Muscle of leg (tissue), 16 donors: ENCODE measurements at places on chromosomes 2 and 18. TPM values are rescaled to one million over a fixed set of nuclear protein-coding genes. Genes with fewer than 3 reads are reported as not detected.

The CNGA3 gene
- 0.40 TPM for total RNA-seq

GRCh38 chr2:128742467-128742866 is 423.8 kb upstream of the HS6ST1 start:
- no peak for DNase-seq

- DNase-seq: no peak
Observed at GRCh38 chr18:44051026-44051425, 629.7 kb upstream of the SETBP1 start.

DNA sequence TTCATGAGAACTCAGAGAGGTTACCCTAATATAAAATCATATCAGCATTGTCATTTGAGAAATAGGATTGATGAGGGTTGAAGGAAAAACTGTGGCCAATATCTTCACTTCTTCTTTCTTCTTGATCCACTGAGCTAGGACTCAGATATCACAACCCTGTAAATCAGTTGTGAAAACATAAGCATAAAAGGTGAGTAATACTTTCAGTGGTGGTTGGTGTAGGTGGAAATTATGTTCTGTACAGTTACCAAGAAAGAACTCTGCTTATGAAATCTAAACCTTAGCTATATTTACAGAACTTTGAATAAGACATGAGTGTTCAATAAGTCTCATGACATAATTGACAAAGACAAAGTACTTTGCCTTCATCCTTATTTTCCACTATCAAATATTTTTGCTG is 56.3 kb downstream of the PAX3 start:
- no peak for DNase-seq

DNA sequence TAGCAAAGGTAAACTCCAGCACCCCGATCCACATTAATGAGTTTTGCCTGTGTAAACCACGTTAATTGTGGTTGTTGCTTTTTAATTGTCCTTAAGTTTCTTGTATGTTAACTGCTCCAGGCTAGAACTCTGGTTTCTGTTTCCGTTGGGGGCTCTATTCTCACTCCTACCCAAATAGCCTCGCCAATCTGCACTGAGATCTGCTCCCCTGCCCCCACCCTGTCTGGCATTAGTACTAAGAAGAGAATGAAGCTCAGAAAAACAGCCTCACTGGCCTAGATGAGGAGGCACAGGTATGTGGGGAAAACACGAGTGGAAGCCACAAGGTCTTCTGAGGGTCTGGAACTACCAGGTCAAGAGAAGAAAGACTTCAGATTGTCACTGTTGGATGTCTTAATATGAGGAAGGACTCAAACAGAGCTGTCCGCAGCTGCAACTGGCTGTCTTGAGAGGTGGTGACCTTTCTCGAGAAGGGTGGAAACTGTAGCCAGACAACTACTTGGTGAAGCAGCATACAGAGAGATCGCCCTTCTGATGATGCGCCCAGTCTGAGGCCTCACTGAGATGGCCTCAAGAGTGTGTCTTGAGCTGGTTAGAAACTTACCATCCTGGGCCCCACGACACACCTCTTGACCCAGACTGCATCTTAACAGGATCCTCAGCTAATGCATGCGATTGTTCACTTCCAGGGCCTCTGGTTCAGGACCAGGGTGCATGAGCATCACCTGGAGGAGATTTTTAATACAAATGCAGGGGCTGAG is 73.1 kb downstream of the TGOLN2 start:
- DNase-seq: no peak

DNA sequence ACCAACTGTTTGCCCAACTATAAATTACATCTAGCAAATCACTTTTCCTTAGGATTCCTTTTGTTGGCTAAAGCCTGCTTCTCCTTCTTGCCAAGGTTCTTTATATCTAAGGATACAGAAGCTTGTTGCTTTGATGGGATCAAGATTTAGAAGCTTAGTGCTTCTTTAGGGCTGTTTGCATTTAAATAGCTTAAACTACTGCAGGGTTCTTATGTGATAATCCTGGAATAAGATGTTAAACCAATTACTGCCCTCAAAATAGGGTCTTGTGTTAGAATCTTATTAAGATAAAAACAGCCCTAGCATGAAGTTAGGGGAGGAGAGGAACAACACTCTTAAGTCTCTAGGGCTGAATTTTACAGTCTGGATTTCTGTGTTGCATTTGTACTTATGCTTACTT is 64.2 kb downstream of the KIF5C start:
- DNase-seq: no peak

GRCh38 chr2:95036596-95037383 is 11.3 kb downstream of the MAL start:
- no peak for DNase-seq

The IL1A gene
- total RNA-seq: not detected

DNA sequence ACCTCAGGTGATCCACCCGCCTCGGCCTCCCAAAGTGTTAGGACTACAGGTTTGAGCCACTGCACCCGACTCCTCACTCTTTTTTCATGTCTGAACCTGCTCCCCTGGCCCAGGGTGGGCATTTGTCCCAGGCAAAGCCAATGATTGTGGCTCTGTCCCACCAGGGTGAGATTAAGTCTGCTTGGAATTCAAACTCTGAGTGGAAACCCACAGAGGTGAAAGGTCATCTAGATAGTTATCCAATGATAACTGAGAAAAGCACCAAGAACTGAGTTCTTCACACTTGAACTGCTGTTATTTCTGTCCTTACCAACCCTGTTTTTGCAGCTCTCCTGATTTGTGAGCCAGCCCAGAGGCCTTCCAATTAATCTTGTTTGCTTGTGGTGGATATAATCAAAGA is 62.4 kb upstream of the ACVR1 start:
- no peak for DNase-seq

The PKDCC gene
- 147 TPM for total RNA-seq

- DNase-seq: no peak
Observed at GRCh38 chr2:237128845-237129592, 43.3 kb downstream of the COPS8 start.

The TCF23 gene
- total RNA-seq: 0.35 TPM

DNA sequence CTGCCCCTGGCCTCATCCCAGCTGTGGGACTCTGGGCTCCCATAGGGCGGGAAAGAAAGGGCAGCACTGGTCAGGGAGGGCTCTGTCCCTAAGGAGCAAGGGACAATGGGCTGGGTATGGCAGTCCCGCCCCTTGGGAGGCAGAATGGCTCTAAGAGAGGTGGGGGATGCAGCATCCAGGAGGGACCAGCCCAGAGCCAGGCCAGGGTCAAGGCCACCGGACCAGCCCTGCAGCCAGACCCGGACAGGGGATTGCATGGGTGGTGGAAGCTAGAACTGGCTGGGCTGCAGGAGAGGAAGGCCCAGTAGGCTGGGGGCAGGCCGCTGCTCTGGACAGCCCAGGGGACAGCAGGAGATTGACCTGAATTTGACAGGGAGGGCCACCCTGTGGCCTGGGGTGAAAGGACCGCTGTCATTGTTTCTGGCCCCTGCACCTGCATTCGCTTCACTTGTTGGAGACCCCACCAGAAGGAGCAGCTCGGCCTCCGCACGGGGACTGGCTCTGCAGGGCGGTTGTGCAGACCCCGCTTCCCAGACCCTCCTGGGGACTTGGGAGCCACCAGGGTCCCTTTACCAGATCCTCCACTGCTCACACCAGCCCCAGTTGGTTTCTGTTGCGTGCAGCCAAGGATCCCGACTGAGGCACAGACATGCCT is 14.6 kb downstream of the RAMP1 start:
- no peak for DNase-seq

GRCh38 chr2:8548619-8549150 is 133.2 kb upstream of the ID2 start:
- DNase-seq: no peak

DNA sequence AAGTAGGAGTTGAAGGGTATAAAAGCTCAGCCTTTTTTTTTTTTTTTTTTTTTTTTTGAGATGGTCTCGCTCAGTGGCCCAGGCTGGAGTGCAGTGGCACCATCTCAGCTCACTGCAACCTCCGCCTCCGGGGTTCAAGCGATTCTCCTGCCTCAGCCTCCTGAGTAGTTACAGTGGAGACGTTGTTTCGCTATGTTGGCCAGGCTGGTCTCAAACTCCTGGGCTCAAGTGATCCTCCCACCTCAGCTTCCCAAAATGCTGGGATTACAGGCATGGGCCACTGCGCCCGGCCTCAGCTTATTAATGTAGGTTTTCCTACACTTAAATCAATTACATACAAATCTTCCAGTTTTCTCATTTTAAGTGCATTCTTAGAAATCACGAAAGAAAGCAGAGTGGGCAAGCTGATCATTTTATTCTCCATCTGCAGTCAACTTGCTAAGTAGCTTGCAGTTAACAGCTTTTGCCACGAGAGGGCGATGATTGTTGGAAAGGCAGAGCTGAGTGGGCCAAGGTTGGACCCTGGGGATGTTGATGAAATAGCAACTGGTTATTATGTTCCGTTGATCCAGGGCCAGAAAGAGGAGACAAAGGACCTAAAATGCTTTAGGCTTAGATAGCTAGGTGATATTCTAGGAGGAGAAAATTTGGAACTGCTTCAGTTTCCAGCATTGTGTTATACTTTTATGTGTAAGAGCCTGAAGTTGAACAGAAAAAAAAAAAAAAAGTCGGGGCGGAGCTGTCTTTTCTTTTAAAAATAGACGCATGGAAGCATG is 234.4 kb upstream of the EPAS1 start:
- peak; percentile 93 for DNase-seq

DNA sequence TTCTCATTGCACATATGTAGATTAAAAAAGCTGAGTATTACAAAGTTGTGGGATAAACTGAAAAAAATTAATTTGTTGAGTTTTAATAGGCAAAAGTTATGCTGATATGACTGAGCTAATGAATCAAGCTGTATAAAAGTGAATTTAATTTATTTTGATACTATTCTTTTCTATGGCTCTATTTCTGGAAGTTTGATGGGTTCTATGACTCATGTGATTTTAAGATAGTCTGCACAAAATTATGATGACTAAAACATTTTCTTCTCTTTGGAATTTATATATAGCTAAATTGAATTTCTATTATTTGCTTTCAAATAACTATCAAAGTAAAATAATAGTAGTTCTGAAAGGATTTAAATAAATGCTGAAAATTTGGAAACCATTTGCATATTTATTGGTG is 71.0 kb upstream of the MMADHC start:
- DNase-seq: no peak

- DNase-seq: no peak
Observed at GRCh38 chr18:42287047-42287446, 332.0 kb downstream of the PIK3C3 start.

GRCh38 chr2:30692829-30693275 is 114.4 kb downstream of the CAPN13 start:
- no peak for DNase-seq

GRCh38 chr2:234241656-234242458 is 191.4 kb downstream of the SPP2 start:
- no peak for DNase-seq

The PLEKHH2 gene
- total RNA-seq: 15.3 TPM

DNA sequence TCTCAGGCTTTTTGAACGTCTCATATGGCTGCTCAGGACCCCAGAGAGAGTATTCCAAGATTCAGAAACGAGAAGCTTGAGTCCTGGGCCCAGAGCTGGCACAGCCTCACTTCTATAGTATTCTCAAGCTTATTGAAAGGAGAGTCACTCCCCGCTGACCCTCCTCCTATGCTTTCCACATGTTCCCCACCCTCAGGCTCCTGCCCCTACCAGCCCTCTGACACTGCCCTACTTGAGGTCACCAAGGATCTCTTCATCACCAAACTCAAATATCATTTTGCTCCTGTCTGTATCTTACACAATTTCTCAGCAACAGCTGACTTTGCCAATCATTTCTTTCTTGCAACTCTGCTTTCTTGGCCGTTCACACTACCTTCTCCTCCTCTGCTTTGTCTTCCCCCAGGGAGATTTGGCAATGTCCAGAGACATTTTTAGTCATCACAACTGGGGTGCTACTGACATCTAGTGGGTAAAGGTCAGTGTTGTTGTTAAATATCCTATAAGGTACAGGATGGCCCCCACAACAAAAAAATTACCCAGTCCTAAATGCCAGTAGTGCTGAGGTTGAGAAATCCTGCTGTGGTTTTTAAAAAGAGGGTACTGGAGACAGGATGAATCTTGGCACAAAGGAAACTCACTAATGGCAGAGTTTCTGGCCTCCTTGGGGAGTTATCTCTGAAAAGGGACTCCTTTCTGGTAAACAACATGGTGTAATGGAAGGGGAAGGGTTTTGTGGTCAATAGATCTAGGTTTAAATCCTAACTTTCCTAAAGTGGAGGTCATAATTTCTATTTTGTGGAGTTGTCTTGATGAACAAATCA is 26.9 kb upstream of the INSIG2 start:
- DNase-seq: peak; percentile 36

The LIMS4 gene
- total RNA-seq: 3.8 TPM

DNA sequence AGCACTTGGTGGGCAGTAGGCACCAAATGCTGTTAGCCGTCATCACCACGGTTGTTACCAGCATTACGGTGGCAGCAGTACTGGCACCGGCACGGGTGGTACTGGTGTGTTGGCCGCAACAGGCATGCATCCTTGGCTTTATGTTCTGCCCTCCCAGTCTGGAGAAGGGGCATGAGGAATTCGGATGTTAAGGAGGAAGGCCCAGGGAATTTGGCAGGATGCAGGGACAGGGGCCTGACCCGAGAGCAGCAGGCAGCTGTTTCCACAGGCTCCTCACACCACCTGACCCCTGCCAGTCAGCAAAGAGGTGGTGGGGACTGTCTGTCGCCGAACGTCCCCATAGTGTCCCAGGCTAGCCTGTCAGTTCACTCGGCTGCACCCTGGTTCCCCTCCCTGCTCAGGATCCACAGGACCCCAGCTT is 79.0 kb downstream of the EDAR start:
- DNase-seq: peak; percentile 61

The RAMP1 gene
- total RNA-seq: 41.5 TPM

DNA sequence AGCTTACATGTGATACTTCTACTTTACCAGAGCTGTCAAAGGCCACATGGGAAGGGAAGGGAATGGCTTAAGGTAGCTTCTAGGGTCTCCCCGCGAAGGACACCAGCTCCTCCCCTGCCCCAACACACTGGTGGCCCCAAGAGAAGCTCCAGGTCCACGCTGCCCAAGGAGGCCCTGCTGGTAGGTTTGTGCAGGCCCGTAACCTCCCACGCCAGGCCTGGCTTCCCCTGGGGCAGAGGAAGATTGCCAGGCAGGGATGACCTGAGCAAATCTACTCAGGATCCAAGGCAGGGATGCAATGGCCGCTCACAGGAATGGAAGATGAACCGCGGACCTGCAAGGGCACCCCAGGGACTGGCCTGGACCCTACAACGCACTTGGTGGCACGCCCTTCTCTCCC is 205.1 kb downstream of the MGAT5 start:
- DNase-seq: no peak

DNA sequence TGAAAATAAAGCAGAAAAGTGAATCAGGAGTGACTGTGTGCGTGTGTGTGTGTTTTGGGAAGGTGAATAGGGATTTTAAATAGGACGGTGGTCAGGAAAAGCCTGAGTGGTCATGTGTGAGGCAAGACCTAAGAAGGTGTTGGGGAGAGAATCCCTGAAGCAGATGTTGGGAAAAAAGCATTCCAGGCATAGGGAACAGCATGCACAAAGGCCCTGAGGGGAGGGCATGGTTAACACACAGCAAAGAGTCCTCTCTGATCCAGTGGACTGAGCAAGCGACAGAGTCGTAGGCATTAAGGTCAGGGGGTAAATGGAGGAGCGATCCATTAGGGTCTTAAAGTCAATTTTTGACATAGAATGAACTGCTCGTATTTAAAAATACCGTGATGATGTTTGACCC is 34.0 kb upstream of the OTOS start:
- no peak for DNase-seq

GRCh38 chr2:170218931-170219330 is 41.0 kb downstream of the MYO3B start:
- no peak for DNase-seq

The DSC3 gene
- 0.75 TPM for total RNA-seq

- DNase-seq: peak; percentile 69
Observed at GRCh38 chr2:27369471-27370025, 590 bp downstream of the EIF2B4 start.

The TUBA4B gene
- 0.04 TPM for total RNA-seq

- no peak for DNase-seq
Observed at GRCh38 chr2:120419073-120419472, 73.1 kb downstream of the INHBB start.
